Activated T-helper 17 cell treated with anti-CD3 and anti-CD28 coated beads, Interleukin-2, amount 50 U/mL, for 72 hours (primary cell): ENCODE measurements at places on chromosomes 12 and 14. TPM values are rescaled to one million over a fixed set of nuclear protein-coding genes. Genes with fewer than 3 reads are reported as not detected.

DNA sequence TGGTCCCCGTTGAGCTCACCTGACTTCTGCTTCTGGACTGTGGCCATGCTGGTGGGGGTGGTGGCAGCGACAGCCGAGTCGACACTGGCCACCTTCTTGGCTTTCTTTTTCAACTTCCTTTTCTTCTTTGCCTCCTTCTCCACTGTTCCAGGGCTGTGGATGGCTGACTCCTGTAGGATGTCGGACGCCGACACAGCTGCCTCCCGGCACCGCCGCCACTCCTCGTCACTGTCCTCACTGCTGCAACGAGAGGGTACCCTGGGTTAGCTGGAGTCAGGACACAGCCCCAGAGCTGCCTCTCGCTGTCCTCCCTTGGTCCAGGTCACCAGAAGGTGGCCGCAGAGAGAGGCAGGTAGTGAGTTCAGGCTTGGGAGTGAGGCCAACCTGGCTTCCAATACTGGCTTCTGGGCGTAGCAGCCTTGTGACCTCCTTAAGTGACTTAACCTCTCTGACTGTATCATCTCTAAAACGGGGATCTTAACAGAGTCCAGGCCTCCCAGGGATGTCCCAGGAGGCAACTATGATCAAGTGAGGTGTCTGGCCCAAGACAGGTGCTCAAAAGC is 12.0 kb downstream of the C12orf43 start:
- ATAC-seq = no peak

PLBD1 gene
- total RNA-seq = not detected

DNA sequence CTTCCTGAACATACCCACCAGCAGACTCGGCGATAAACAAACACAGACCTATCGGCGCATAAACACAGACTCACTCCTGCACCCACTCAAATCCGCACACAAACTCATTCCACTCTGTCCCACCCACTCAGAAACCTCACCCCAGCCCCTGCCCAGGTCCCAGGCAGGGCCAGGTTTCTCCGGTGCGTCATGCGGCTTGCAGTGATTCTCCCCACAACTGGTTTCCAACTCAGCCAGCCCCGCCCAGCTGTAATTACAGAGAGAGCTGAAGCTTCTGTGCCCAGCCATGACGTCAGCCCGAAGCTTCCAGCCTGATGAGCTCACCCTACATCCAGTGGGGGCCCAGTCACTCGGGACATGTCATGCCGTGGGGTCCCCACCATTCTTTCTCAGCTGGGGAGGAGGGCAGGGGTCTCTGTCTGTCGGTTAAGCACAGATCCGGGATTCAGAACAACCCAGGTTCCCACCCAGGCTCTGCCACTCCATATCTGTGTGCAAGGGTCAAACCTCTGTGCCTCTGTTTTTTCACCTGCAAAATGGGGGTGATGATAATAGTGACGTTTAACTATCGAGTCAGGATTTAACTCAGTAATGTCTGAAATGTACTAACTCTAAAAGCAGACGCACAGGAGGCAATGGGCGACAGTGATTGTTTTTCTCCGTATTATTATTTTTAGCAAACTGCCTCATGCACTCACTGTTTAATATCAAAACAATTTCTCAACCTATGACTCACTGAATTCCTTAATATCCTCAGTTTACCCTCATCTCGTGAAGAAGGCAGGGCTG is 2.3 kb upstream of the HSPB8 start:
- ATAC-seq = no peak

GALNT6 gene
- 7.2 TPM for total RNA-seq

- peak; percentile 49 for ATAC-seq
These were observed 55.0 kb upstream of the NELL2 start for GRCh38 chr12:44930972-44931600.

DNA sequence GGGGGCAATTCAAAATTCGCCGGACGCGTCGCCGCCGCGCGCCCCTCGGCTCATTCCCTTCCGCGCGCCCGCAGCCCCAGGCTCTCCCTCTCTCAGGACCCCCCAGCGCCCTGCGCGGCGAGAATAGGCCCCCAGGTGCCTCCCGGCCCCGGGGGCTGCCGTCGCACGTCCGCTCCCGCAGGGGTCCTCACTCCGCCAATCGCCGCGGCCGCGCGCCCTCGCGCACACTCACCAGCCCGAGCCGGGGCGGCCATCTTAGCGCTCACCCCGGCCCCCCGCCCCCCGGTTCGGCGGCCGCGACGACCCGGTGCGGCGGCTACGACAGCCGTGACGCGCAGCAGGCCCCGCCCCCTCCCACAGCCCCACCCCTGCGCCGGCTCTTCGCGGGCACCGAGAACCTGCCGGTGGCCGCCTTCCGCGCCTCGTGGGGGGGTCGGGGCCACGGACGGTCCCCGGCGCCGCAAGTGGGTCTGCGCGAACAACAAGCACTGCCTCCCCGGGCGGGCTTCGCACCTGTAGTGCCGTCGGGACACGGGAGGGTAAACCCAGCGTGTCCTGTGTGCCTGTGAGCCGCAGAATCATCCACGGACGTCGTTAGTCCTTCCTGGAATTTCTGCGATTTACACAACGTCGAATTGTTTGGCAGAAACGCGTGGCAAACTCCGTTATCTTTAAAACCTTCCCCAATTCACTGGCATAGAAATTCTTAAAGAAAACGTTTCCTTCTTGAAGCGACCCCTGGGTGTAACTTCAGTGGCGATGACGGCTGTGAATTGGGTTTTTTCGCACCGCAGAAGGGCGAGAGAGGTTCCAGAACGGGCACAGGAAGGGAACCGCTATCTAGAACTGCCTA is 2.5 kb downstream of the USP44 start:
- peak; percentile 87 for ATAC-seq

BICDL1 gene
- total RNA-seq = 36.9 TPM

DNA sequence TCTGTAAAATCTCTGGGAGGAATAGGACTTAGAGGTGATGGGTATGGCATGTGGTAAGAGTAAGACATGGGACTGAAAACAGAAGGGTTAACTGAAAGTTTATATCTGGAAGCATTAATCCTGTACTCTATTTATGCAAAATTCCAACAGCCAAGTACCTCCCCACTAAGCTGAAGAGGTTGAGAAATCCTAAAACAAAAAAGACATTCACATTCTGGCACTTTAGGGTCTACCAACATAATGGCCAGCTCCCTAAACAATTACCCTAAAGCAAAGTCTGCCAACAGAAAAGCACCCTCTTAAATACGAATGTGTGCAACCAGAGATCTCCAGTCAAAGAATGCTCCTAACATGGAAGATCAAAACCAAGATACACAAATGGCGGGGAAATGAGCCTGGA is 87.4 kb downstream of the GTF2A1 start:
- ATAC-seq = no peak

DNA sequence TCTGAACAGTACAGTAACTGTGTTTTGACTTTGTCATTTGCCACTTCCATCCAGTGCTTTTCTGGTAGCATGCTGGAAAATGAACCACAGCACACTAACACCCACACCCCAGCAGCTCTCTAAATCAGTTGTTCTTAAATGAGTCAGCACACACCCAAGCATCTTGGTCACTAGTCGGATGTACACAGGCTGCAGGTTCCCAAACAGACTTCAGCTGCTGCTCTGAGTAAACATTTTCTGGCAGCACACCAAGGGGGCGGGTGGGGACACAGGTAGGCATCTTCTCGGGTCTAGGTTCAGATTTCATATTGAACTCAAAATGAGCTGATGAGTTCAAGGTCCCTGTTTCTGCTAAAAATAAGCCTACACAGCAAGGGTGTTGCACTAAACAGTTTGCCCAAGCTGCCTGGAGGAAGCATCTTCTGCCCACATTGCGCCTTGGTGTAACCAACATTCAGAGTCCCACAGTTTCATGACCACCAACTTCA is 39.8 kb downstream of the IFNG start:
- ATAC-seq = peak; percentile 80

- ATAC-seq = no peak
These were observed 760.1 kb downstream of the RPS29 start for GRCh38 chr14:48826058-48826457.

AMHR2 gene
- not detected for total RNA-seq

DNA sequence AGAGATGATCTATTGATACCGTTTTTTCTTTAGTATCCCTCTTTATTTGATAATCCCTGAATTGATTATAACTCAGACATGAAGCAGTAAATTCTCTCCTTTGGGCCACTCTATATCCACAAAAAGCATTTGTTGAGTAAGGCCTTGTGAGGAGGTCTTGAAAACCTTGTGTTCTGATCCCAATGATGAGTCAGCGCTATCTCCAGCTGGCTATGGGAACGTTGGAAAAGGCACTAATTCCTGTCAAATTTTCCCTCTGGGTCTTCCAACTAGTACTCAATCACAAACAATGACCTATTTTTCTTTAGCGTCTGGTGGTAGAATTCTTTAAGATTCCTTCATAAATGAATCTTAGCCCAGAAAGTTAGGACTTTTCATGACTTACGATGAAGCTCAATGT is 168.4 kb upstream of the LRIG3 start:
- ATAC-seq = no peak

- no peak for ATAC-seq
These were observed 42.7 kb downstream of the ATF7IP start for GRCh38 chr12:14408208-14408607.
